ENCODE measurements at places on chromosomes 7 and 10. TPM values are rescaled to one million over a fixed set of nuclear protein-coding genes. Genes with fewer than 3 reads are reported as not detected.

- peak; percentile 21 for DNase-seq
Observed at GRCh38 chr7:156106107-156106426, 293.8 kb upstream of the SHH start.

DNA sequence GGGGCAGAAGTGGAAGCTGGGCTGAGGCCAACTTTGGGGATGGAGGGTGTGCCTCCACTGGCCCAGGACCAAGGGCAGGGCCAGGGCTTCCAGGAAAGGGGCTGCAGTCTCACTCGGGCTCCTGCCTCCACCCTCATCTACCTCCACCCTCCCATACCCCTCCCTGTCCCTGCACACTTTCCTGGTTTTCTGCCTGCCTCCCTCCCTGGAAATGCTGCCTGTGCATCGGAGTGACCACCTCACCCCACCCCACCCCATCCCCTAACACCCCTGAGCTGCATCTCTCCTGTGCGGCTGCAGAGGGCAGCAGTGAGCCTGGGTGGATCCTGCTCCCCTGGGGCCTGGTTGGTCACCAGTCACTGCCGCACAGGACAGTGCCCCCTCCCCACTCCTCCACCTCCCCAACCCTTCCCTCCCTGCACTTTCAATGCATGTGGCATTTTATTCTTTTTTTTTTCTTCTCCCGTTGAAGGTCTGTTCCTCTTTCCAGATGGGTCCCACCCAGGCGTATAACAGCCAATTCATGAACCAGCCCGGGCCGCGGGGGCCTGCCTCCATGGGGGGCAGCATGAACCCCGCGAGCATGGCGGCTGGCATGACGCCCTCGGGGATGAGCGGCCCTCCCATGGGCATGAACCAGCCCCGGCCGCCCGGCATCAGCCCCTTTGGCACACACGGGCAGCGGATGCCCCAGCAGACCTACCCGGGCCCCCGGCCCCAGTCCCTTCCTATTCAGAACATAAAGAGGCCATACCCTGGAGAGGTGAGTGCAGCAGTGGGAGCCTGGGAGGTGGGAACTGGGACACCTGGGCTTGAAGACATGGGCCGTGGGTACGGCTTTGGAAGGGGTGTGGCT lies 54.1 kb upstream of the PPIF start:
- DNase-seq: no peak

The CNPY4 gene
- total RNA-seq: 0.45 TPM

The GIMAP8 gene
- total RNA-seq: 8.3 TPM

DNA sequence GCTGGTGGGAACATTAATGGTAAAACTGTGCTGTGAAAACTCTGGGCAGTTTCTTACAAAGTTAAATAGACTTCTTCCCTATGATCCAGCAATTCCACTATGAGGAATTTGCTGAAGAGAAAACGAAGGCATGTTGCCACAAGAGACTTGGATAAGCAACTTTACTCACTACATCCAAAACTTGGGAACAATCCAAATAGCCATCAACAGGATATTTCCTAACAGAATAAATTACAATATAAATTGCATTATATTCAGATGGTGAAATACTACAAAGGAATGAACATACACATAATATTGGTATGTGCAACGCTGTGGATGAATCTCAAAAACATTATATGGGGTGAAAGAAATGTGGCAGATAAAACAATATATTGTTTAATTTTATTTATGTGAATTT lies 21.4 kb upstream of the MKI67 start:
- DNase-seq: no peak

DNA sequence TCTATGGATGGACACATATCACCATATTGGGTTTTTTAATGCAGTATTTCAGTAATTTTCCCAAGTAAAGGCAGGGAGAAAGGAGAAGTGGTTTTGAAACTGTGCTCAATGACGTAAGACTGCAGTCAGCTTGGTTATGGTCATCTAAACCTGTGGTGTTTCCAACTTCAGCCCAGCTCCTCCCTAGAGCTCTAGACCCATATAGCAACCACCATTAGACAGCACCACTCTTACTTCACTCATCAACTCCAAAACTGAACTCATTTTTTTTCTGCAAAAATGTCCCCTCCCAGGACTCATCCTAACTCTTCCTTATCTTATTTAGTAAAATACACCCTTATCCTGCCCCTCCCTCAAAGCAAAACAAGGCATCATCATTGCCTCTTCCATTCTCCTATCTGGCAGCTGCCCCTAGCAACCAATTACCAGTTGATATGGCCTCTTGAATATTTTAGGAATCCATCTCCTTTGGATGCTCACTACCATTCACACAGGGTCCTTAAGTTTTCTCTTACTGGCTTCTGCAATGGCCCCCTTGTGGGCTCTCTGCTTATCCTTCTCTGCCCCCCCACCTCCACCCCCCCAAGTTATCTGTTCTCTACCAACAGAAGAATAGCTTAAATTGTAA lies 1.5 kb upstream of the RALA start:
- no peak for DNase-seq

The NPC1L1 gene
- total RNA-seq: 1.1 TPM

The SMNDC1 gene
- total RNA-seq: 31.6 TPM

GRCh38 chr10:88063861-88064557 lies 200.6 kb downstream of the PTEN start:
- DNase-seq: no peak

The ARHGEF35 gene
- 6.7 TPM for total RNA-seq

The ADGRA1 gene
- not detected for total RNA-seq

- DNase-seq: peak; percentile 91
Observed at GRCh38 chr10:101829561-101830315, 11.5 kb upstream of the OGA start.

GRCh38 chr10:88091490-88092061 lies 228.2 kb downstream of the PTEN start:
- DNase-seq: peak; percentile 38

DNA sequence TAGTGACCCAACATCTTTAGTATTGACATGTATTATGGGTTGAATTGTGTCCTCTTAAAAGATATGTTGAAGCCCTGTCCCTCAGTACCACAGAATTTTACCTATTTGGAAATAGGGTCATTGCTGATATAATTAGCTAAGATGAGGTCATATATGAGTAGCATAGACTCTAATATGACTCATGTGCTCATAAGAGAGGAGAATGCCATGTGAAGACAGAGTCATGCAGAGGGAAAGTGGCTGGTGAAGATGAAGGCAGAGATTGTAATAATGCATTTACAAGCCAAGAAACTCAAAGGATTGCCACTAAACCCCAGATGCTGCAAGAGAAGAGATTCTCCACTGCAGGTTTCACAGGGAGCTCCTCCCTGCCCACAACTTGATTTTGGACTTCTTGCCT lies 496.4 kb downstream of the KIF20B start:
- DNase-seq: no peak

The GPRIN2 gene
- total RNA-seq: 11.4 TPM

The NPSR1 gene
- total RNA-seq: not detected

The CUZD1 gene
- not detected for total RNA-seq

The SEMA3E gene
- total RNA-seq: 0.29 TPM

The GRID1 gene
- 2.3 TPM for total RNA-seq

The ZNF316 gene
- 62.6 TPM for total RNA-seq

DNA sequence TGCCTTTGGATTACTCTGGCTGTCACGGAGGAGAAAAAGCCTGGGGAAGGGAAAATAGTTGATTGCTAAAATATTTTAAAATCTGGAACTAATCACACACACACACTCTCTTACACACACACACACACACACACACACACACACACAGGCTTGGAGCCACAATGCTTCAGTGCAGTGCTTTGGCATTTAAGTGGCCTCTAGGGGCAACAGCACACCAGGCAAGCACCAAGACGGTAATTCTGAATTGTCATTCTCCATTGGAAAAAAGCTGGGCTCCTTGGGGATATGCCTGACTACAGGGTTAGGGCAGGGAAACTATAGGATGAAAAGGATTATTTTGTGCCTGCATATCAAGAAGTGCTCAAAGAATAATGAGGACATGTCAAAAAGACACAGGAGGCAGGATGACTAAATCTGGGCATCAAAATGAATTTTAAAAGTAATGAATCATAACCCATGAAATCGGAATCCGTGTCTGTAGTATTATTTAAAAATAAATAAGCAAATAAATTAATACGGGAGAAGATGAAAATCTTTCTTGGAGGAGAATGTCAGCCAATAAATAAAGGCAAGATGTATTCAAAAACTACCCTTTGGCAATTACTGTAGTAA lies 30.4 kb upstream of the DDC start:
- peak; percentile 64 for DNase-seq

DNA sequence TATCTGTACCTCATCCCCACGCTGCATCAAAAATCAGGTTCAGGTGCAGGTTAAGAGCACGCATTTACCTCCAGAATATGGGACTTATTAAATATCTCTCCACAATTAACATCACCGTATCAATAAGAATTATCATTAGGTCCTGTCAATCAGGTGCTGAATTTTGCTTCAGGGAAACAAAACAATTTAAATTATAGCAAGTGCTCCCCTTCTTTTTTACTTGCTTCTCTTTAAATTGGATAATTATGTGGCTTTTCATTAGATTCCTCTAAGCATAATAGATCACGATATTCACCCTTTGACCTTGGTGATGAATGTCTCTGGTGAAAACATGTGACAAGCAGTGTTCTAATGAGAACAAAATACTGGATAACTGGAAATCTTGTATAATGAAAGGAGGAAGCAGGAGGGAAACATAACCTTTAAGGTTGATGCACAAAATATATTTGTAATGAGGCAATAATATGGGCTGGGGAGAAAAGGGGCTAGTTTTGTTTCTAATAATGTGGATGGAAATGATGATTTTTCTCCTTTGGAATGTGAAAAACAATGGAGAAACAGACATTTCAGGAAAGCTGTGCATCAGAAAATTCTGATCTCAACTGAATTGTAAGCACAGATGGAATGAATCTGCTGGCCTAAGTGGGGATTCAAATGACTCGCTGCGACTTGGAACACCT lies 166.9 kb downstream of the SNX10 start:
- DNase-seq: no peak

DNA sequence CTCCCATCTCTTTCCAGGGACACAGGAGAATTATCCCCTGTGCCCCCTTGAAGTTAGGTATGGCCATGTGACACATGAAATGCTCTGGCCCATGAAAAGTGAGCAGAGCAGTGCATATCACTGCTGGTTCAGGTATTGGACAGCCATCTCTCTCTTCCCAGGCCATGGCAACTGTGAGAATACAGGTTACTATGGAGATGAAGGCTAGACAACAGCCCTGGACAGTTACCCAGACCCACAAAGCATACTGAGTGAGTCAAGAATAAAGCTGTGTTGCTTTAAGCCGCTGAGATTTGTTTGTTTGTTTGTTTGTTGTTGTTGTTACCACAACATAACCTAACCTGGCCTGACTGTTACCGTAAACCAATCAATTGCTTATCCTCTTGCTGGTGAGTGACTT lies 722.3 kb downstream of the KCNMA1 start:
- DNase-seq: no peak

The GBX1 gene
- not detected for total RNA-seq

The PDK4 gene
- 176 TPM for total RNA-seq

DNA sequence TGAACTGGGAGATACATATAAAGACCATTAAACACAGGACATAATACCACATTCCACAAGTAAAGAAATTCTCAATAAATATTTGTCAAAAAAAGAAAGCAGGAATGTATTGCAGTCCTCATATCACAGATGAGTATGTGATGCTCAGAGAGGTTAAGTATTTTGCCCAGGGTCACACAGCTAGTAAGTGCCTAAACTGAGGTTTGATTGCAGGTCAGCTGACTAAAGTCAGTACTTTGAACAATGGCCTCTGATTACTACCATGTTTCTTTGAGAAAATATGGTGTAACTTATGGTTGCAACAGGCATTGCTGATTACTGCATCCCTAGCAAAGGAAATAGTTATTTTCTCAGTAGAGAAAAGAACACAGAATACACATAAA lies 267.1 kb downstream of the ELMO1 start:
- no peak for DNase-seq

DNA sequence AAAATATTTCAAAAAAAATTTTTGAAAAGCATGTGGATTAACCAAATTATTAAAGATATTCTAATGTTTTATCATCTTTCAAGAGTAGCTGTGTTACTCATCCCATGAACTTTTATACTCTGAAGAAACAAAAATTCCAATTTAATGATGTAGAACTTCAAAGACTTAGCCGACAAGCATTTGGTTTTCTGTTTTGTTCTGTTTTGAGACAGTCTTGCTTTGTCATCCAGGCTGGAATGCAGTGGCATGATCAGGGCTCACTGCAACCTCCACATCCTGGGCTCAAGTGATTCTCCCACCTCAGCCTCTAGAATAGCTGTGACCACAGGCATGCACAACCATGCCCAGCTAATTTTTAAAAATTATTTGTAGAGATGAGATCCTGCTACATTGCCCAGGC lies 17.8 kb upstream of the LCOR start:
- DNase-seq: no peak

The ADRB1 gene
- not detected for total RNA-seq

The CPA5 gene
- total RNA-seq: not detected

The COL28A1 gene
- total RNA-seq: 0.58 TPM

The RPEL1 gene
- total RNA-seq: not detected

- no peak for DNase-seq
Observed at GRCh38 chr10:51170518-51171245, 96.4 kb downstream of the PRKG1 start.

GRCh38 chr7:54823776-54824175 lies 64.8 kb upstream of the SEC61G start:
- no peak for DNase-seq

DNA sequence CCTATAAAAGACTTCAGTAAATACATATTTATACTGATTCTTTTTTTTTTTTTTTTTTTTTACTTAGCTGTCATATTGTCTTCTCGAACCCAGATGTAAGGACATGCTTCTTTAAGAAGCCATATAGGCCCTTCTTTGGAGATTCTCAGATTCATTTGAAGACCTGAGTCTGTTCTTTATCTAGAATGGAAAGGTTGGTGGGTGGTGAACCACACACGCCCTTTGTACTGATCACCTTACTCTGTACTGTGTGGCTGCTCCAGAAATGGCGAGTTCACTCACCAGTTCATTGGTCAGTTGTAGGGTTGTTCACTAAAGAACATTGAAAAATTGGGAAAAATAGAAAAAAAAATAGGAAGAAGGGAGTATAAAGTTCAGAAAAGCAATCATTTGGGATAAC lies 32.5 kb downstream of the LANCL2 start:
- DNase-seq: no peak

The PFKP gene
- 155 TPM for total RNA-seq

The BICC1 gene
- total RNA-seq: 4.1 TPM

DNA sequence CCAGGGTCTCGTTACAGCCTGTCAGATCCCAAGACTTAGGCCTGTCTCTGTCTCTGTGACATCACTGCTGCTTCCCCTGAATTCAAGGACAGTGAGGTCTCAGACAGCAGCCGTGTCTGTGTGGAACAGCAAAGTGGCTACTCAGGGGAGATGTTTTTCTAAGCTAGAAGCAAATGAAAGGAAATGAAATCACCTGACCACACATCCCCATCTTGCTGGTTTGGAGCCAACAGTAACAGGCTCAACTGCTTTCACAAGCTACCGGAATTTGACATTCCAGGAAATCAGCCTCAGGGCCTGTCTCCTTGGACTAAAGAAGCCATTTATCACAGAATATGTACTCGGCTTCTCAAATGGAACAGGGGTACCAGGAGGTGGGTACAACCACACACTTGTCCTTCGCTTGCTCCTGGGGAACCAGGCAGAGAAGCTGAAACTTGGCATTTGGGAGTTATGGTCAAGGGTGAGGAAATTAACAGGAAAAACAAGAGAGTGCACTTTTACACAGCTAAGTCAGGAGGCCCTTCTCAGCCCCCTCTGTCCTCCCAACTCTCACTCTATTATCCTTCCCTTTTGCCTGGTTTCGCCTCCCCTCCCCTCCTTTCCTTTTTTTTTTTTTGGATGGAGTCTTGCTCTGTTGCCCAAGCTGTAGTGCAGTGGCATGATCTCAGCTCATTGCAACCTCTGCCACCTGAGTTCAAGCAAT lies 73.2 kb downstream of the SPDYE5 start:
- DNase-seq: peak; percentile 81

Data from stomach (tissue), 19 donors.